ENCODE measurements at places on chromosomes 2 and 18.

GRCh38 chr2:152421521-152422370 lies 86.8 kb downstream of the FMNL2 start:
- no peak for DNase-seq

- DNase-seq = no peak
Measured at GRCh38 chr2:50004667-50005066, 850.4 kb upstream of the FSHR start.

GRCh38 chr2:12897181-12897580 lies 180.4 kb downstream of the TRIB2 start:
- no peak for DNase-seq

- no peak for DNase-seq
Measured at GRCh38 chr2:136310797-136311603, 193.1 kb upstream of the CXCR4 start.

DNA sequence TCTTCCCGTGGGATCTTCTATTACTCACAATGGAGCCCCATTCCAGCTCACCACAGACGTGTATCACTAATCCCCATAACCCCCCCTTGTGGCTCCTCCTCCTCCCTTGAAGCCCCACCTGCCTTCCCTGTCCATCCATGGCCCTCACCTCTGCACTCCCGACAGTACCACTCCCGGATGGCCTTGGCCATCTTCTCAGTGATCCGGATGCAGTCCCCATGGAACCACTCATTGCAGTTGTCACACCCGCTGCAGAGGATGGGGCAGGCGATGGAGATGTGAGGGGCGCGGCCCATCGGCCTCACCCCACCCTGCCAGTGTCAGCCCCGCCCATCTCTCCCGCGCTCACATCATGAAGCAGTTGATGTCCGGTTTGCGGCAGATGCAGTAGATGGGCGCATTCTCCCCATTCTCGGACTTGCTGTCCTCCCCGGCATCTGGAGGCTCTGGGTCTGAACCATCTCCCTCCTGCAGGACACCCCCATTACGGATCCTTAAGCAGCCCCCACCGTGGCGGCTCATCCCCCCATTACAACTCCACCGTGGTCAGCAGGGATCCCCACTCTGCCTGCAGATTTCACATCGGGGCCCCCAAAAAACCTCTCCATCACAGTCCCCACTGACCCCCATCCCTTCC lies 983 bp downstream of the CXXC1 start:
- DNase-seq = no peak

- no peak for DNase-seq
Measured at GRCh38 chr2:108073415-108074072, 87.2 kb downstream of the SLC5A7 start.

DNA sequence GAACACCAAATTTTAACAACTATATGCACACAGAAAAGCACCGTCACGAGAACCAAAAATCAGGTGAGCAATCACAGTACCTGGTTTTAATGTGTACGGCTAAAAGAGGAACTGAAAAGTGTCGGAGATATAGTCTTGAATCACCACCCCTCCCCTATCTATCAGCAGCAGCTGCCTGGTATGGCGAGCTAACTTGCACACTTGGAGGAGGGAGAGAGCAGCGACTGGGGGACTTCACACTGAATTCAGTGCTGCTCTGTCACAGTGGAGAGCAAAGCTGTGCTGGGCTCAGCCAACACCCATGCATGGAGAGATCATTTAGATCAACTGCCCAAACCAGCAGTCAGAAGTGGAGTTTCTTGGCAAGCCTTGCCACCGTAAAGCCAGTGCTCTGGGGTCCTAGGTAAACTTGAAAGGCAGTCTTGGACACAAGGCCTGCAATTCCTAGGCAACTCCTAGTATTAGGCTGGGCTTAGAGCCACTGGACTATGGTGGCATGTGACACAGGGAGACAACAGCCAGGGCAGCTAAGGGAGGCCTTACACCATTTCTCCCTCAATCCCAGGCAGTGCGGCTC lies 89.2 kb upstream of the CD226 start:
- DNase-seq = no peak

DNA sequence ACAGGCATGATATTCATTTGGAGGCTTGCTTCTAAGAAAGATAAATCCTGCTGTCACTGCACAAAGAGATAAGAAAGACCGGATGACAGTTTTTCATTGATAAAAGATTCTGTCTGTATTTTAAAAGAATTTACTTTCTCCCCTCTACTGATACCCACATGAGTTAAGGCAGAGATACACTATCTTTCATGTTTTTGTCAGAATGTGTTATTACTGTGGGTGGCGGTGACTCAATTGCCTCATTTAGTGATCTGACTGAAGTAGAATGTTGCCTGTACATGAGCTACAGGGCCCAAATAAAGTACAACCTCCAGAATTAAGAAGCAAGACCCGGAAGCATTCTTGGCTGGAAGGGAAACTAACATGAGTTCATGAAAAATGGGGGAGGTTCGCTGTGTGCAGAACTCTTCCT lies 480.0 kb downstream of the SLC4A3 start:
- DNase-seq = no peak

DNA sequence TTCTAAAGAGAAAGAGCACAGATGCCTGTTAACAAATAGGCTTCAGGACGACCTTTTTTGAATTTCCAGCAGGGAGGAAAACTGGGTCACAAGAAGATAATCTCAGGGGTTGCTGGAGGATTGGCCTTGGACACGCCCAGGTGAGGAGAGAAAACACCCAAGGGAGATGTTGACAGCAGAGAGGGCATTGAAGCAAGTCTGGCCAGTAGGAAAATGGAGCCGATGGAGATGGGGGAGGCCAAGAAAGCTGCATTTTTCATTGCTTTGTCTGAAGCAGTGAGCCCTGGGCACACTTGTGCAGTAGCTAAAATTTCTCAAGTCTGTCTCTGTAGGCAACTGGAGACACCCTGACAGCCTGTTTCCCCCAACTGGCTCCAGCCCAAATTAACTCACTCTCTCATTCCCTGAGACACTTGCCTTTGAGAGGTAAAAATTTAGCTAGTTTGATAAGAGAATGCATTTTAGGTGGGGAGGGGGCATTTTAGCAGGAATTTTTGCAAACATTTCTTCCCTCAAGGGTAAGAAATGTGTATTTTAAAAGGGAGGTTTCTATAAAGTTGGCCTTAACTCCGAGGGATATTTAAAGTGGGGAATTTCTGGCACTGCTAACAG lies 165.5 kb downstream of the TGIF1 start:
- DNase-seq = no peak

- no peak for DNase-seq
Measured at GRCh38 chr2:216474925-216475670, 23.5 kb upstream of the RPL37A start.

DNA sequence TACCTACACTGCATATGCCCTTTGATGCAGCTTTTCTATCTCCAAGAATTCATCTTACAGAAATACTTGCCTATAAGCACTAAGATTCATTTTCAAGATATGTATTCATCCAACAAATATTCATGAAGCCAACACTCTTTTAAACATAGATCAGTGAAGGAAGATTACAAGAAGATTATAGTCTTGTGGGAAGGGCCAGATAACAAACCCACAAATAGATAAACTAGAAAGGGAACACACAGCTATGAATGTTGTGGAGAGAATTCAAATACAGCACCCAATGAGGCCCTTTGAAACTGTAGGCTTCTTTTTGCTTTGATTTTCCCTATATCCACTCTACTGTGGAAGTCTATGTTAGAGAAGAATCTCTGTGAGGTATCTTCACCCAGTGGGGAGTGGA lies 186.7 kb upstream of the RBMS1 start:
- no peak for DNase-seq

GRCh38 chr2:46036929-46037328 lies 260.3 kb upstream of the EPAS1 start:
- DNase-seq = no peak

- DNase-seq = no peak
Measured at GRCh38 chr2:8544171-8544785, 137.6 kb upstream of the ID2 start.

DNA sequence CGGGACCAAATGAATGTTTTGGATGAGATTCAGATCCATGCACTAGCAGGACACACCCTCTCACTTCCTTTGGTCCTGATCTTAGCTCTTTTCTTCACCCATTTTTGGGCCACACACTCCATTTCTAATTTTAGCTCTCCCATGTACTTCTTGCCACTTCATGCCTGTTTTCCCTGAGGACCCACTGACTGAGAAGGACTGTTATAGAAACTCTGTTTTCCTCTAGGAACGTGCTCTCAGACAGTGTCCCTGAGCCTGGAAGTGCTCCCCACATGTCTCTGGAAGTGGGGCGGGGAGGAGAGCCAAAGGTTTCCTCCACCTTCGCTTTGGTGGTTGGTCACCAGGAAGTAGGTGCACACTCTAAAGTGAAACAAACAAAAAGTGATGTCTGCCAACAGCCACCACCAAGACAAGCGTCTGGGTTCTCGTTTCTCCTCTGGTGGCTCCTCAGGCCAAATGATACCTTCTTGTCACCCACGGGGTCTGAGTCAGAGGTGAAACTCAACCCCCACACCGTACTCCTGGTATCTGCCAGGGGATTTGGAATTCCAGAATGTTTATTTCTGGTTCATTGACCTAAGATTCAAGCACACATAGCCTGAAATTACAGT lies 74.7 kb downstream of the MERTK start:
- DNase-seq = no peak

DNA sequence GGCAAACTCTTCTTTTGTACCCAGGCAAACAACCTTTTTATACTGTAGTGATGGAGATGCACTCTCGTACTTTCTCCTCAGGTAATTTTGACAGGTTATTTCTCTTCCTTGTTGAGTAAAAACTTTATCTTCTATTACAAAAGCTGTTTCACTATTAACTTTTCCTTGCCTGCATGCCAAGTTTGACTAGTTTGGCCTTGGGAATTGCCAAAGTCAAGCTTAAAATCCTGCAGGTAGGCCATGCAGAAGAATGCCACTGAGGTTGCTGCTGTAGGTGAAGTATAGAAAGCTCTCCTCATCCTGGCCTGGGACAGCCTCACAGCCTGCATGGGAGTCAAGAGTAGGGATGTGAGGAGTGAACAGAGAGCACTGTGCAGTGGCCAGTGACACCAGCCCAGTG lies 1293.5 kb upstream of the CHAC2 start:
- no peak for DNase-seq

GRCh38 chr18:70046796-70047195 lies 99.1 kb upstream of the CD226 start:
- no peak for DNase-seq

DNA sequence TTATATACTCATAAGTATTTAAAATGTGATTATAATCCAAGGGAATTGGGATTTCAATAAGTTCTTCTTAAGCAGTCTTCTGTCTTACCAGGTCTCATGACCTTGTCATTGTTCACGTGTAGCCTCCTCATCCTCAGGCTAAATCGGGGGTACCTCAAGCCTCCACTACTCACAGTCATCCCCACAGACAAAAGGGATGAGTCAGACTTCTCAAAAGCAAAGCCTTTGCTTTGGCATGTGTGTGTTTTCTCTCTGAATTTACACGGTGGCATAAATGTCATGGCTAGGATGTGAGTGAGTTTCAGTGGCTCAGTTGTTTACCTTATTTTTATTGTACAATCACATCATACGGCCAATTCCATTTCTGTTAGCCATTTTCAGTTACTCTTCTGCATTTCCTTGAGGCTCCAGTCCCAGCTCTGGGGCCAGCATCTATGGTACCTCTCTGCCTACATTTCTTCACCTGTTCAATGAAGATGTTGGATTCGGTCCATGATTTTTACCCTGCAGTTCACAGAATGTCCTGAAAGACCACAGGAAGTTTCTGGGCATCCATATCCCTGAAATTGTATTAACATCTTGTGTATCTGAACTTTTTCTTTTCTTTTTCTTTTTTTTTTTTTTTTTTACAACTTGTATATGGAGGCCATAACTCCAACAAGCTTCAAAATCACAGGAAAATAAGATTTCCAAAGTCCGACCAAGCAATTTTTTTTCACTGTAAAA lies 195.3 kb downstream of the FHOD3 start:
- no peak for DNase-seq

DNA sequence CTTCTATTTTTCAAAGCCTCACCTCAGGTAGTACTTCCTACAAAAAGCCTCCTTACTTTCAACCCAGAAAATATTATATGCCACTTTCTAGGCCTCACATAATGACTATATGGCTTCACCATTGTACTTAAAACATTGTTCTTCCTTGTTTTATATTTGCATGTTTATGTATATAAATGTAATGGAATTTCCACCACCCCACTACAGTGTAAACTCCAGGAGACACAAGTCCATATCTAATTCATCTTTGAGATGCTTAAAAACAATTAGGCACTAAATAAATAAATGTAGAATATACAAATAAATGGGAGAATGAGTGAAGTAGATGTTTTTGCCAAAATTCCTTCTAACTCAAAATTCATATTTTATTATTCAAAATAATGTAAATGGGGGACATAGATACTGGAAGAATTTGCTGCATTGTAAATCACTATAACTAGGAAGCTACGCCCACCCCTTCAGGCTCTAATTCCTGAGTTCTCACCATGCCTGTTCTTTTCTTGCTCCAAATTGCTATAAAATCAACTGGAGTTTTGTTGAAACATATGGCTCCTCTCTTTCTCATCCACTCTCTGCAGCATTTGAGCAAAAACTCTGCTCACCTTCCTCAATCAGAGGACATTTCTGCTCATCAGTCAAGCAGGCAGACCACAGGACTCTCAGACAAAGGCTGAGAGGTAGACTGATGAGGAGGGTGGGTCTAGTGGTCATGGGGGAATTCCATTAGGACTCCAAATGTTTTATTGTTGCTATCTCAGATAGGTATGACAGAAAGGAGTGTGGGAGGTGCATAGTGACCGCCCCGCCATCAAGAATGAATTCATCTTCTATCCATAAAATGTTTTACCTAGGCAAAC lies 243.0 kb downstream of the HNMT start:
- no peak for DNase-seq

- DNase-seq = no peak
Measured at GRCh38 chr2:224257156-224257555, 144.8 kb downstream of the FAM124B start.

GRCh38 chr2:64857581-64858471 lies 131.4 kb upstream of the SLC1A4 start:
- DNase-seq = no peak

- DNase-seq = peak; percentile 37
Measured at GRCh38 chr2:25312958-25313710, 28.6 kb downstream of the DNMT3A start.

- DNase-seq = no peak
Measured at GRCh38 chr2:228799208-228799588, 471.9 kb downstream of the PID1 start.

DNA sequence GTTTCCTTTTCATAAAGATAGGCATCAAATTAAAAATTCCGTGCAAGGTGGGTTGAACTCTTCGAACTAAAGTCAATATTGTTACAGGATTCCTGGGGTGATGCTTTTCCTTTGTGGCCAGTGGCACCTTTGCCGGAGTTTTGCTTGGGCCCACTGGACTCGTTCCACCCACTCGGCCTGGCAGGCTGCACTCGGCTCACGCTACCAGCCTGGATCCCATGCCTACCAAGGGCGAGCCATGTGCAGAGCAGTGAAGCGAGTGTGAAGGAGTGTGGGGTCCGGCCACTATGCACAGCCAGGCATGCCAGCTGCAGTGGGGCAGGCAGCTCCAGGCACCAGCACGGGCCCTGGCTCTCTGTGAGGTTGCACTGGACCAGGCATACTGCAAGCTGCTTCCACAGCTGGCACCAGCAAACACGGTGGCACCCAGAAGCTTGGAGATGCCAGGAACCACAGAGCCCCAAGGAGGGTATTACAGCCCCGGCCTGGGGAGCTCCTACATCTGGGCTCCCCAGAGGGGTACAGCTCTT lies 83.6 kb downstream of the DTNB start:
- no peak for DNase-seq

- DNase-seq = no peak
Measured at GRCh38 chr2:157315901-157316300, 9.7 kb downstream of the ERMN start.

GRCh38 chr2:54558188-54559005 lies 102.3 kb downstream of the SPTBN1 start:
- DNase-seq = no peak
